ENCODE measurements at places on chromosomes 12 and 14. TPM values are rescaled to one million over a fixed set of nuclear protein-coding genes. Genes with fewer than 3 reads are reported as not detected.

The PRB2 gene
- total RNA-seq = not detected

The COL2A1 gene
- total RNA-seq = not detected

The KRT74 gene
- total RNA-seq = not detected

The CYP46A1 gene
- under 0.01 TPM for total RNA-seq

The RNF212B gene
- not detected for total RNA-seq

The IFNG gene
- not detected for total RNA-seq

The TSPAN8 gene
- under 0.01 TPM for total RNA-seq

The KCNC2 gene
- total RNA-seq = not detected

The ACOT6 gene
- total RNA-seq = not detected

The DAO gene
- total RNA-seq = not detected

DNA sequence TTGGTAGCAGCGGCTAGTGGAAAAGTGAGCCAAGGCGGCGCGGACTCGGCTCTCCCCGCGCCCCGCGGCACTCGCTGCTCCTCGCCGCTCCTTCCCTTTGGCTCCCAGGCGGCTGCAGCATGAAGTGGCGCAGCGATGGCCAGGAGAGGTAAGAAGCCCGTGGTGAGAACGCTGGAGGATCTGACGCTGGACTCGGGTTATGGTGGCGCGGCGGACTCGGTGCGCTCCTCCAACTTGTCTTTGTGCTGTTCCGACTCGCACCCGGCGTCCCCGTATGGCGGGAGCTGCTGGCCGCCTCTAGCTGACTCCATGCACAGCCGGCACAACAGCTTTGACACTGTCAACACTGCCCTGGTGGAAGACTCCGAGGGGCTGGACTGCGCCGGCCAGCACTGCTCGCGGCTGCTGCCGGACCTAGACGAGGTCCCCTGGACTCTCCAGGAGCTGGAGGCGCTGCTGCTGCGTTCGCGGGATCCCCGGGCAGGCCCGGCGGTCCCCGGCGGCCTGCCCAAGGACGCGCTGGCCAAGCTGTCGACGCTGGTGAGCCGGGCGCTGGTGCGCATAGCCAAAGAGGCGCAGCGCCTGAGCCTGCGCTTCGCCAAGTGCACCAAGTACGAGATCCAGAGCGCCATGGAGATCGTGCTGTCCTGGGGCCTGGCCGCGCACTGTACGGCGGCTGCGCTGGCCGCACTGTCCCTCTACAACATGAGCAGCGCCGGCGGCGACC lies 225.6 kb upstream of the CRY1 start:
- DNase-seq = peak; percentile 79
- H3K27ac ChIP-seq = no peak overlapping the region
- peaks cover 10% of the 10 kb centered on the region for H3K27me3 ChIP-seq
- peak overlapping the region; percentile 56 for H3K4me3 ChIP-seq
- no peaks in the 10 kb centered on the region for H3K36me3 ChIP-seq

GRCh38 chr14:70555890-70556289 lies 21.1 kb upstream of the ADAM20 start:
- H3K27me3 ChIP-seq = no peaks in the 10 kb centered on the region
- no peak overlapping the region for H3K27ac ChIP-seq
- no peaks in the 10 kb centered on the region for H3K36me3 ChIP-seq
- peak overlapping the region; percentile 14 for H3K4me3 ChIP-seq
- DNase-seq = peak; percentile 8
- H3K4me1 ChIP-seq = no peaks in the 10 kb centered on the region

DNA sequence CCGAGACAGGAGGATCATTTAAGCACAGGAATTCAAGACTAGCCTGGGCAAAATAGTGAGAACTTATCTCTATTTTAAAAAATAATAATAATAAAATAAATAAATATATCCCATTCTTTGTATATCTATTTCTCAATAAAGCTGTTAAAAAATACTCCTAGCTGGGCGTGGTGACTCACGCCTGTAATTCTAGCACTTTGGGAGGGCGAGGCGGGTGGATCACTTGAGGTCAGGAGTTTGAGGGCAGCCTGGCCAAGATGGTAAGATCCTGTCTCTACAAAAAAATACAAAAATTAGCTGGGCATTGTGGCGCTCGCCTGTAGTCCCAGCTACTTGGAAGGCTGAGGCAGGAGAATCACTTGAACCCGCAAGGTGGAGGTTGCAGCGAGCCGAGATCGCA lies 75.7 kb upstream of the TBX3 start:
- no peak overlapping the region for H3K4me3 ChIP-seq
- H3K36me3 ChIP-seq = no peaks in the 10 kb centered on the region
- DNase-seq = no peak
- peaks cover 3% of the 10 kb centered on the region for H3K4me1 ChIP-seq
- H3K27me3 ChIP-seq = no peaks in the 10 kb centered on the region
- no peak overlapping the region for H3K27ac ChIP-seq

GRCh38 chr12:11941606-11942337 lies 129.0 kb upstream of the BCL2L14 start:
- no peaks in the 10 kb centered on the region for H3K4me1 ChIP-seq
- no peak overlapping the region for H3K4me3 ChIP-seq
- DNase-seq = peak; percentile 82
- H3K27ac ChIP-seq = no peak overlapping the region

GRCh38 chr12:90940872-90941499 lies 14.0 kb downstream of the CCER1 start:
- H3K36me3 ChIP-seq = no peaks in the 10 kb centered on the region
- H3K4me1 ChIP-seq = peaks cover 3% of the 10 kb centered on the region
- no peak overlapping the region for H3K4me3 ChIP-seq
- peak; percentile 87 for DNase-seq
- H3K27ac ChIP-seq = no peak overlapping the region

GRCh38 chr12:68223067-68223747 lies 2.4 kb downstream of the IL26 start:
- DNase-seq = peak; percentile 92
- no peaks in the 10 kb centered on the region for H3K27me3 ChIP-seq

- no peak for DNase-seq
- H3K4me3 ChIP-seq = no peak overlapping the region
- H3K4me1 ChIP-seq = no peaks in the 10 kb centered on the region
- peaks cover 7% of the 10 kb centered on the region for H3K27me3 ChIP-seq
- no peak overlapping the region for H3K27ac ChIP-seq
- no peaks in the 10 kb centered on the region for H3K36me3 ChIP-seq
These were observed 16.3 kb upstream of the FLVCR2 start for GRCh38 chr14:75562089-75562488.

DNA sequence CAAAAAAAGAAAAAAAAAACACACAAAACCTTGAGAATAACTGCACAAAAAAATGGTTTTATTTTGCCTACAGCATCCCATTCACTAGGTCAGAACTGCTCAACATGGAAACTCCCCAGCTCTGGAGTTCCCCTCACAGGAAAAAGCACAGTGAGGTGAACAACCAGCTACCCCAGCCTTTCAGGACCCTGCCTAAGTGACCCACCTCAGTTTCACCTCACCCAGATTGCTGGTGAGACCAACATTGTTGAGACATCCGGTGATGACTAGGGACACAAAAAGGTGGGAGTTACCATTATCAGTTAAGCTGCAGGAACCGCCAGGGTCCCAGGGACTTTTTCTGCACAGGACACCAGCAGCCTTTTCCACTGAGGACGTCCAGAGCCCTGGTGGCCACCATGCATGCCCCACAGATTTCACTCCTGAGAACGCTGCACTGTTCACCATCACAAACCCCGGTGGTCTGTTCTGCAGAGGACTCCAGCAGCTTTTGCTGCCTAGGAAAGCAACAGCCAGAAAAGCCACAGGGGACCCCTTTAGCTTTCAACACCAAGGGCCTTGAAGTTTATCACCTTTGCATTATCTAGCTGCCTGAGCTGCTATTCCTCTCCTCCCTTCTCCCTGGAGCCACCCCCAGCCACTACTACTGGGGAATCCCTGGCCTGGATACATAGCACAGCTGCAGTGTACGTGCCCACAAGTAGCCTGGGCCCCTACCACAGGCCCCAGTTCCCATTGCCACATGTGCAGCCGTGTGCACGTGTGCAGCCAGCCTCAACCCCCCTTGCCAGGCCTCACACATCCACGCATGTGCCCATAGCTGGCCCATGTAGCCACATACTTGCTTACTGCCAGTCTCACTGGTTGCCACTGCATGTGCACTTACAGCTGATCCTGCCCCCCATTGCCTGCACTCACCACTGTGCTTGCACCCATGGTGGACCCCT lies 62.5 kb upstream of the FAR2 start:
- no peaks in the 10 kb centered on the region for H3K4me1 ChIP-seq
- H3K27ac ChIP-seq = no peak overlapping the region
- H3K36me3 ChIP-seq = no peaks in the 10 kb centered on the region
- H3K27me3 ChIP-seq = no peaks in the 10 kb centered on the region

GRCh38 chr14:50530794-50531365 lies 1.5 kb downstream of the MAP4K5 start:
- H3K4me1 ChIP-seq = peaks cover 19% of the 10 kb centered on the region
- H3K36me3 ChIP-seq = no peaks in the 10 kb centered on the region
- no peaks in the 10 kb centered on the region for H3K27me3 ChIP-seq
- peak overlapping the region; percentile 88 for H3K27ac ChIP-seq
- DNase-seq = no peak

DNA sequence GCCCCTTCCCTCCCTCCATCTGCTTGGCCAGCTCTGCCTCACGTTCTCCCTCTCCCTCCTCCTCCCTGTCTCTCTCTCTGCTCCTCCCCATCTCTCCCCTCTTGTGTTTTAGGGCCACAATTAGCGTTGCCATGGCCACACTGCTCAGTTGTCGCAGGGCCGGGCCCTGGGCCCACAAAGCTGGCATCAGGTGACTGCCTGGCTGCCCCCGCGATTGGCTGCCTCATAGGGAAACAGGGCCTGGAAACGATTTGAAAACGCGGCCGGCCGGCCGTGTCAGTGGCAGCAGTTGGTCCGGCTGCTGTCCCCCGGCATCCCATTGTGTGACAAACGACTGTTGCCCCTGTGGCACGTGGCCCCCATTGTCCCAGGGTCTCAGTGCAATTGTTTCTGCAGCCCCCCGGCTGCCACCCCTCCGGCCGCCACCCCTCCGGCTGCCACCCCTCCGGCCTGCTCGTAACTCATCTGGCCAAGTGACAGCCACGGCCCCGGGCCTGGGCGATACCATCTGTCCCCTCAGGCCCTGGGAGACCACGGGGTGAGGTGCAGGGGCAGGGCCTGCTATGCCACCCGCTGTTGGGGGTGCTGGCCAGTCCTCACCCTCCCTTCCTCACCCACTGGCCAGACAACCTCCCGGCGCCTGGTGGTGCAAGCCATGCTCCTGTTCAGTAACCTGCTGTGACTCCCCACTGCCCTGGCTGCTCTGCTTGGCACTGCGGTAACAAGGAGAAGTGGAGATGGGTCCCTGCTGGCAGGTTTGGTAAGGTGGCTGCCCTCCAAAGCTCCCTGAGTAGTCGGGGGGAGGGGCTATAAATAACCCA lies 17.4 kb downstream of the FOXN4 start:
- DNase-seq = peak; percentile 41
- H3K4me3 ChIP-seq = peak overlapping the region; percentile 22
- no peak overlapping the region for H3K27ac ChIP-seq

DNA sequence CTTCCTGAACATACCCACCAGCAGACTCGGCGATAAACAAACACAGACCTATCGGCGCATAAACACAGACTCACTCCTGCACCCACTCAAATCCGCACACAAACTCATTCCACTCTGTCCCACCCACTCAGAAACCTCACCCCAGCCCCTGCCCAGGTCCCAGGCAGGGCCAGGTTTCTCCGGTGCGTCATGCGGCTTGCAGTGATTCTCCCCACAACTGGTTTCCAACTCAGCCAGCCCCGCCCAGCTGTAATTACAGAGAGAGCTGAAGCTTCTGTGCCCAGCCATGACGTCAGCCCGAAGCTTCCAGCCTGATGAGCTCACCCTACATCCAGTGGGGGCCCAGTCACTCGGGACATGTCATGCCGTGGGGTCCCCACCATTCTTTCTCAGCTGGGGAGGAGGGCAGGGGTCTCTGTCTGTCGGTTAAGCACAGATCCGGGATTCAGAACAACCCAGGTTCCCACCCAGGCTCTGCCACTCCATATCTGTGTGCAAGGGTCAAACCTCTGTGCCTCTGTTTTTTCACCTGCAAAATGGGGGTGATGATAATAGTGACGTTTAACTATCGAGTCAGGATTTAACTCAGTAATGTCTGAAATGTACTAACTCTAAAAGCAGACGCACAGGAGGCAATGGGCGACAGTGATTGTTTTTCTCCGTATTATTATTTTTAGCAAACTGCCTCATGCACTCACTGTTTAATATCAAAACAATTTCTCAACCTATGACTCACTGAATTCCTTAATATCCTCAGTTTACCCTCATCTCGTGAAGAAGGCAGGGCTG lies 2.3 kb upstream of the HSPB8 start:
- H3K4me1 ChIP-seq = peaks cover 17% of the 10 kb centered on the region
- H3K27me3 ChIP-seq = peaks cover 5% of the 10 kb centered on the region
- peak overlapping the region; percentile 33 for H3K27ac ChIP-seq

DNA sequence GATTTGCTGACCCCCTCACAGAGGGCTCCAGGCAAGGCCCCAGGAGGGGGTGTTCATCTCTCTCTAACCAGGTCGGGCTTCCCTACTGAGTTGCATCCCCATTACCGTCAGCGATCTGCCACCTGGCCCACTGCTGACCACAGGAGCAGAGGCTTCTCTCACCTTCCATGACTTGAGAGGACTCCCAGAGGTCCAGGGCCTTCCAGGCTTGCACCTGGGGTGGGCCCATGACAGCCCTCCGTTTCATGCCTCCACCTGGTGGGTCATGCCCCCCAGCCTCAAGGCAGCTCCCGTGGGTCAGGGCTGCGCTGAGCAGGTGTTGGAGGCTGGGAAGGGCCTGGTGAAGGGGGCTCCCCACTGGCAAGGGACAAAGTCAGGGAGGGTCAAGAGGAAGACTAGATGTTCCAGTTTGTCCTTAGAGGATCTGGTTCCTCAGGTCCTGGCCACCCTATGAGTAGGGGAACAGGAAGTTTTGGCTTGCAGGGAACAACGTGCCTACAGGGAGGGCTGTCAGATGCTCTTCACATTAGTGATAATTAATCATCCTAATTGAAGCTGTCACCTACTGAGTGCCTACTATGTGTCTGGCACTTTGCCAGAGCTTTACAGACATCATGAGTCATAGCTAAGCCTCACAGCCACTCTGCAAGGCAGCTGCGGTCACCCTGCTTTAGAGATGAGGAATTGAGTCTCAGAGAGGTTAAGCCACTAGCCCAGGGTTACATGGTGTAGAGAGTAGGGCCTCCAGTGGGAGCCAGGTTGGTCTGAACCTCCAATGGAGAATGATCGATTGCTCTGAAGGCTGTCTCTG lies 13.8 kb downstream of the NFKBIA start:
- no peaks in the 10 kb centered on the region for H3K27me3 ChIP-seq
- H3K36me3 ChIP-seq = no peaks in the 10 kb centered on the region
- no peak overlapping the region for H3K4me3 ChIP-seq
- no peak overlapping the region for H3K27ac ChIP-seq
- H3K4me1 ChIP-seq = peaks cover 3% of the 10 kb centered on the region
- peak; percentile 74 for DNase-seq

DNA sequence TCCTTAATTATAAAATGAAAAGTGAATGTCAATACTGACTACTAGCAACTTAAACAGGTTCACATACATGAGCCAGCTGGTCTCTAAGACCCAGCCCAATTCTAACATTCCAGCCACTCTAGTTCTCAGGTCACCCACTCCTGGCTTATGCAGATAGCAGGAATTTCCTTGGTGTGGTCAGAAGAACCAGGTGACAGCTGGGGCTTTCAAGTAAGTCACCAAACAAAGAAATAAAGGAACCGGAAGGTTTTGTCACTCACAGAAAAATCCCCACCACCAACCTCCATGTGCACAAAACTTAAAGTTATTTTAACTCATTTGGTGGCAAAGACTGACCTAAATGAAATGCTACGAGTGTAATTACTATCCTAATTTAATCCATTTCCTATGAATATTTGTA lies 129.6 kb upstream of the CDKN3 start:
- DNase-seq = no peak
- H3K36me3 ChIP-seq = no peaks in the 10 kb centered on the region
- no peaks in the 10 kb centered on the region for H3K4me1 ChIP-seq
- H3K27me3 ChIP-seq = no peaks in the 10 kb centered on the region

- H3K4me1 ChIP-seq = no peaks in the 10 kb centered on the region
- no peak overlapping the region for H3K27ac ChIP-seq
- no peaks in the 10 kb centered on the region for H3K36me3 ChIP-seq
- DNase-seq = peak; percentile 63
- peaks cover 7% of the 10 kb centered on the region for H3K27me3 ChIP-seq
These were observed 8.9 kb downstream of the SLC7A8 start for GRCh38 chr14:23174296-23175184.
